ENCODE measurements at places on chromosomes 4 and X.
A peak's percentile ranks its signal among the peaks of the same experiment; 100 is the strongest.

DNA sequence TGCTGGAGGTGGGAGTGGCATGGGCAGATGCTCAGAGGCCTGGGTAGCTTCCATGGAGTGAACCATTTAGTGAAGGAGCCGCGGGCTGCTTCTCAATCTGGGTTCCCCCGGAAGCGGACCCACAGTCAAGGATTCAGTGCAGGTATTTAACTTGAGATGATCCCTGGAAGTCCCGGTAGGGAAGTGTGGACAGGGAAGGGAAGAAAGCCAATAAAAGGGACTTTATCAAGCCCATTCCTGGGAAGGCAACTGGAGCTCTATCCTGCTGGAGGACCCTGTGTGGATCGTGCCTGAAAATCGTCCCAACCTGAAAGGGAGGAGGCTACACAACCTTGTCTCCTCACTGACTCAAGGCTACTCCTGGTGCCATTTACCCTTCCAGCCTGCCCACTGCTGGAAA, 76.9 kb downstream of the DHX15 start:
- DNase-seq = no peak

DNA sequence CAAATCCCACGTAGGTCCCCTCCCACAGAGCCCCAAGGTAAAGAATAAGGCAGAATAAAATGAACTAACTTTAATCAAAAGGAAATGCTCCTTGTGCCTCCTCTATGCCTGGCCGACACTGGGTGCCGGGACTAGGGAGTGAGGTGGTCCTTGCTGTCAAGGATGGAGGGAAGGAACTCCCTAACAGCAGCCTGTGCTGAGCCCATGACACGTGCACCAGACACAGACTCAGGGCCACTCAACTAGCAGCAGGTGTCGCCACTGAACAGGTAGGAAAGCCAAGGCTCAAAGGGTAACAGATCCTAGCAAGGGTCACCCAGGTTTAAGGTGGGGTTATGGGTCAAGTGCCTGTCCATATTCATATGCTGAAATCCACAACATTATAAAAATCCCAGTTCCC, 29.2 kb downstream of the MSX1 start:
- no peak for DNase-seq

DNA sequence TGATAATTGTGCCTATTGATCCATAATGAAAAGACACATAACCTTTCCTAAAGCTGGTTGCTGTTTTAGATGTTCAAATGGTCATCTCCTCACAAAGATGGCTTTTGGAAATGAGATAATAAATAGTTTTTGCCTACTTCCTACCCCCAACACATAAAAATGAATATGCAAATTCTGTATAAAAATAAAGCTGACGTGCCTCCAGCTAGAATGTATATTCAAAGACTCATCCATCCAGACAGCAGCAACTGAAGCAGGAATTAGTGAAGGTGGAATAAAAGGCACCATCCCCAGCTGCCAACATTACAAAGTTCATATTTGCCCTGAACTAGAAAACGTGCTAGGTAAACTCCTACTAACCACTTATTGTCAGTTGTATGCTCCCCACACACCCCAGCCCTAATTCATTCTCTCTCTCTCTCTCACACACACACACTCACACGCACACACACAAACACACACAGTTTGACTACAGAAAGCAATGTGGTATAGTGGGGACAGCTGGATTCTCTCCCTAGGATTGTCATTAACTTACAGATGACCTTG, 53.6 kb downstream of the PCDH19 start:
- DNase-seq = no peak

- DNase-seq = peak; percentile 77
Observed at GRCh38 chr4:140151699-140152012, 2.3 kb downstream of the MAML3 start.

- DNase-seq = no peak
Observed at GRCh38 chr4:52576326-52576725, 82.8 kb downstream of the USP46 start.

- peak; percentile 75 for DNase-seq
Observed at GRCh38 chr4:153257151-153257620, 52.9 kb downstream of the TRIM2 start.

DNA sequence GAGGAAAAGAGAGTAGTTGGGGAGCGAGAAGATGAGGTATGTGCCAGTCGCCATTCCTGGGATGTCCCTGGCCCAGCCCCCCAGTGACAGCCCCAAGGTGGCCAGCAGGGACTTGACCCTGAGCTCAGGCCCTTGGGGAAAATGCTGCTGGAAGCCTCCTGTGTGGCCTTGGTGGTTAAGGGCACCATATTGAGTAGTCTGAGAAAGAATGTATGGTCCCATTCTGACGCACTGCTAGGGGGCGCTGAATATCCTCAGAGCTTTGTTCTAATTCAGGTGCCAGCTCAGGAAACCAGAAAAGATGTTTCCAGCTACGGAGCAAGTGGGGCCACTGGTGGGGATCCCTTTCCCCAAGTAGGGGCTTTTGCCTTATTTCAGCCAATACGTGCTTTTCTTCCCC, 14.0 kb upstream of the UBA6 start:
- DNase-seq = no peak

DNA sequence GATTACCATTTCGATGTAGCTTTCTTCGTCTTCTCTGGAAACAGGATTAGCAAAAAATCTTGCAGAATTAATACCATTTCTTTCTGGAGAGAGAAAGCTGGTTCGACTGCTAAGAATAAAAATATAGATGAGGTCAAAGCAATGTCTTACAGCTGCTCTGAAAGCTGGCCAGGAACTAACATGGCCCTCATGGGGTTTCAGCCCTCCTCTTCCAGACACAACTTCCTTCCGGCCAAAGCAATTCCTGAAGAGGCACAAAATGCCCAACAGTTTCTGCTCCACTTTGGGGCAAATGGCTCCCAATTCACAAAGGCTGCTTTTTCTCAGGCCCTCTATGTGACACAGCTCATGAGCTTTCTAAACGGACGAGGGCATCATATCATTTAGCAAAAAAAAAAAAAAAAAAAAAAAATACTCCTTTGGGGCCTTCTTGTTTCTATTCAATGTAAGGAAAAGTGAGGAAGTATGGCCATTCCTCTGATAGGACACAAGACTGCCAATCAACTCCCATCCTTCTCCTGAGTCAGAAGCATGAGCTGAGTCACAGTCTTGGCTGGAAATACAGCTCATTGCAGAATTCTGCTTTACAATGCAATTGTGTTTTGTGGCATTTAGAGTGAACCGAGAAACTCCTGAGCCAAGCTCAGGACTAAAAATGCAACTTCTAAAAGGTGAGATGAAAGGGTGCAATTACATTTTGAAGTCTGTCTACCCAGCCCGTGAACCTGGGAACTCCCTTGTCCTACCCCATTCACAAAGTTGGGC, 42.7 kb upstream of the CTAG2 start:
- peak; percentile 79 for DNase-seq

DNA sequence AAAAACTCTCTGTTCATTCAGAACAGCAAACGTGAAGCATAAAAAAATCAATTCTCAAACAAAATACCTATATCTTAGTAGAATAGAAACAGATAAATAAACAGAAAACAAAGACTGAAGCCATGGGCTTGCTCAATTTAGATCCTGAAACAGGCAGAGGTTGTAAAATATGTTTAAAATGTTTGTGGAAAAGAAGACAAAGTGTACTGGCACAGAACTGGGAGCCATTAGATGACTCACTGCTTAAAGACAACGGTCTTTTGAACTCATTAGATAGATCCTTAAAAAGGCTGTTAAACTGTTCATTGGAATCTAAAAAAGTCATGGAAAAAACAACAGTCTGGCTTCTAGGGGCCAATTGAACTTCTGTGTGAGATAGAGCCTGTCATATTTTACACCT, 247.0 kb upstream of the NDST4 start:
- DNase-seq = no peak

- DNase-seq = peak; percentile 35
Observed at GRCh38 chr4:179595671-179596410, 2153.6 kb upstream of the AGA start.

- DNase-seq = no peak
Observed at GRCh38 chr4:73181231-73181630, 77.4 kb downstream of the ANKRD17 start.

DNA sequence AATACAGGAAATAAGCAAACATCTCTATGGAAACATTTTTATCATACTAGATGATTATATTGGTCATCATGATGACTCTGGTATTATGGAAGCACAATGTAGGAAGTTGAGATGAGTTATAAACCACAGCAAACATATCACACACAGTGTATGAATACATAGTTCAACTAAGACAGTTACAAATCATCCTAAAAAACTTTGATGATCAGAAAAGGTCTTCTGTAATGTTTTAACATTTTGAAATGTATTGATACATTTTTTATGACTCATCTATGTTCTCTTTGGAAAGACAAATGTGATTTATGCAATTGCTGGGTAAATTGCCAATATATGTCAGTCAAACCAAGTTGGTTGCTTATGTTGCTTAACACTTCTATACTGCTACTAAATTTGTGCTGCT, 4.8 kb downstream of the CXCL3 start:
- peak; percentile 71 for DNase-seq
